Skeletal muscle tissue (tissue), 5 donors: ENCODE measurements at places on chromosomes 6 and 20. TPM values are rescaled to one million over a fixed set of nuclear protein-coding genes. Genes with fewer than 3 reads are reported as not detected.

SLA2 gene
- total RNA-seq = not detected

TNXB gene
- total RNA-seq = 130 TPM

OR5V1 gene
- not detected for total RNA-seq

PRKN gene
- 16.7 TPM for total RNA-seq

KCNB1 gene
- 2.1 TPM for total RNA-seq

FOXF2 gene
- 0.52 TPM for total RNA-seq

ADGRF1 gene
- not detected for total RNA-seq

CALHM5 gene
- total RNA-seq = 4.2 TPM

ZFP64 gene
- total RNA-seq = 14.1 TPM

LPA gene
- total RNA-seq = not detected

ULBP2 gene
- not detected for total RNA-seq

PRSS16 gene
- total RNA-seq = 1.6 TPM

CDH22 gene
- total RNA-seq = 0.52 TPM

ZSCAN23 gene
- 4.7 TPM for total RNA-seq

KIF13A gene
- 44.9 TPM for total RNA-seq

REM1 gene
- 4.7 TPM for total RNA-seq
